NCI-H146 (cell line): ENCODE measurements at places on chromosomes 6 and 20.

DNA sequence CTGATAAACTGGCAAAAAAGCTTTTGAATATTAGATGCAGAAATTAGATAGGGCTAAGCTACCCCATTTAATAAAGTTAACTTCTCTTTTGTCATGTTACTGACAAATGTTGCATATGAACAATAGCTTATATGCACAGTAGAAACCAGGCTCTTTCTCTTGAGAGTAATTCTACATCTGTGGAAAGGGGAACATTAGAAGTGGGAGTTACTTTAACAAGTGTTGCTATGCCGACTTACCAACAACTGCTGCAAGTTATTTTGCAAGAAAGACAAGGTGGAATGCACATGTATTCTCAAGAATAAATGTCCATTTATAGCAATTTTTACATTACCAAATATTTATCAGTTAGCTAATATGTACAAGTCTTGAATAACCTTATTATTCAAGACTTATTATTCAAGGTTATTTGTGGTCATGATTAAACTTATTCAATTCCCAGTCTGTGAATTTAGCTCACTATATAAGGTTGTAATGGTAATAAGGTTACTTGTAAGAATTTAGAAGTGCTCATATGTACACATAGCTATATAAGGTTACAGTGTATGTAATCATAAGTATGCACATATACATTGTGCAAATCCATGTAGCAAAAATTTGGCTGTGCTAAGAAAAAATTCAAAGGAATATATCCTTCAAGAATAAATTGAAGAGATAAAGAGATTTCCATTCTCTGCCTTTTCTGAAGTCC is 38.3 kb downstream of the ADGRG6 start:
- no peak for DNase-seq

GRCh38 chr6:20092071-20092566 is 120.2 kb downstream of the MBOAT1 start:
- DNase-seq = peak; percentile 64

DNA sequence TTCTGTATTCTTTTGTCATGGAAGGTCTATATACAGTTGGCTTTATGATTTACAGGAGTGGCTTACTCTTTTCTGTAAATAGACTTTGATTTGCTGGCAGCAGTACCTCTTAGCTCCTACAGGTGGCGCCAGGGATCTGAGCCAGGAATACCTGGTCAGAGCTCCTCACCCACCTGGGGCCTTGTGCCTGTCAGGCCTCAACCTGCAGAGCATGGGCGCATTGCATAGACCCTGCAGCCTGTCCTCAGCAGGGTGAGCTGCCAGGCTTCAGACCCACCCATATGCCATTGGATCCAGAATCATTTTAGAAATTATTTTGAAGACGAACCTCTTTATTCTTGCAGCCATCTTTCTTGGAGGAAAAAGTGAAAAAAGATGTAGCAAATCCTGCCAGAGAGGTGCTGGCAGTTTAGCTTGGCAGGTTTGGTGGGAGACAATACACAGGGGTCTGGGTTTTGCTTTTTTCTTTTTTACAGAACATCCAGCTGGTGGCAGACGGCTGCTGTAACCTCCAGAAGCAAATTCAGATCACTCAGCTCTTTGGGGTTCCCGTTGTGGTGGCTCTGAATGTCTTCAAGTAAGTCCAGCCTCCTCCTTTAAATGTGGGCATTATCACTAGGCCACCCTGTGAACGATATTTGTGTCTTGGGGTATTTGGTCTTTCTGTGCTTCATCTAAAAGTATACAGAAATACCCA is 149.1 kb downstream of the MTHFD1L start:
- peak; percentile 87 for DNase-seq

GRCh38 chr6:16676376-16676775 is 84.9 kb downstream of the ATXN1 start:
- no peak for DNase-seq

- DNase-seq = no peak
Observed at GRCh38 chr6:106249658-106250057, 75.9 kb downstream of the ATG5 start.

- no peak for DNase-seq
Observed at GRCh38 chr6:163457637-163458561, 43.4 kb downstream of the QKI start.

GRCh38 chr6:14704383-14705271 is 541.2 kb upstream of the JARID2 start:
- no peak for DNase-seq

- DNase-seq = no peak
Observed at GRCh38 chr6:154989448-154989847, 5.7 kb upstream of the TIAM2 start.

- no peak for DNase-seq
Observed at GRCh38 chr6:127439718-127440117, 19.5 kb downstream of the KIAA0408 start.

DNA sequence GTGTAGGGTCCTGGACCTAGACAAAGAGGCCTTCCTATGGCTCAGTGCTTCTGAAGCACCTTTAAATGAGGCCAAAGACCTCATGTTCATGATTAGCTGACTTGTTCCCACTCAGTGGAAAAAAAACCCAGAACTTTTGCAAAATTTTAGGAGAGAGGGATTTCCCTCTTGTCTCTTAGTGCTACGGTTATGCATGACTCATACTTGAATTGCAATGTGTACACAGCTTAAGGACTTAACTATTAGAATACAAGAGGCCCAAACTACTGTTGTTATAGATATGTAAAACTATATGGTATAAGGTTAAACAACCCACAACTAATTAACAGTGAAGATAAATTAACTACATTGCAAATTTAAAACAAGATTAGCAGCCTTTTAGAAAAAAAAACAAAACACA is 32.3 kb upstream of the HLA-A start:
- DNase-seq = no peak

DNA sequence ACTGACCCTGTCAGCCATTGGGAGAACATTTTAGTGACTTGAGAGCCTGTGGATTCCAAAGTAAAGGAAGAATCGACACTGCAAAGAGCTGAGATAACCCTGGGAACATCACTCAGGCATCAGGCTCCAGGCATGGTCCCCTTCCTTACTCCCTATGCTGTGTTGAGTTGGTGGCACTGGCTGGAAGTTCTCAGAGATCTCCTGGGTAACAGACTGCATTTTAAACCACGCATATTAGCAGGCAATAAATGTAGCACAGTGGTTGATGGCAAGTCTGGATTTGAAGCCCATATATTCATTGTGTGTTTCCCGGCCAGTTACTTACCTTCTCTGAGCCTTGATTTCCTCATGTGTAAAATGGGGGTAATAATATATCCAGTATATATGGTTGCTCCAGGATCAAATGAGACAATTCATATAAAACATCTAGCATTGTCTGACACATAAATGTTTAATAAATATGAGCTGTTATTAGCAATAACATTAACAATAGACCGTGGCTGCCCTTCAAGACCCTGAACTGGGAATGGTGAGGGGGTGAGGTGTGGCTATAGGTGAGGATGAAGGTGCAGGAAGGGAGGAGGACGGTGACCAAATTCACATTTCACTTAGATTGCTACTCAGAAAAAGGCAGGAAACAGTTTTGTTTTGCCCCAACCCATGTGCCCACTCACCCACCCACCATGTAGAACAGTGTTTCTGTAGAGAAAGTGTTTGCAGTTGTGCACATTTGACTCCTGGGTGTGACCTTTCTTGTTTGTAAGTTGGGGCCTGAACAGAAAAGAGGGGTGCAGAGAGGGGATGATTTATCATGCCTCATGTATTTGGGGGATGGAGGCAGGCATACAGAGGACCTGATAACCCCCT is 2.1 kb downstream of the PLCG1 start:
- DNase-seq = no peak

GRCh38 chr20:40686434-40686882 is 2.6 kb downstream of the MAFB start:
- DNase-seq = no peak

DNA sequence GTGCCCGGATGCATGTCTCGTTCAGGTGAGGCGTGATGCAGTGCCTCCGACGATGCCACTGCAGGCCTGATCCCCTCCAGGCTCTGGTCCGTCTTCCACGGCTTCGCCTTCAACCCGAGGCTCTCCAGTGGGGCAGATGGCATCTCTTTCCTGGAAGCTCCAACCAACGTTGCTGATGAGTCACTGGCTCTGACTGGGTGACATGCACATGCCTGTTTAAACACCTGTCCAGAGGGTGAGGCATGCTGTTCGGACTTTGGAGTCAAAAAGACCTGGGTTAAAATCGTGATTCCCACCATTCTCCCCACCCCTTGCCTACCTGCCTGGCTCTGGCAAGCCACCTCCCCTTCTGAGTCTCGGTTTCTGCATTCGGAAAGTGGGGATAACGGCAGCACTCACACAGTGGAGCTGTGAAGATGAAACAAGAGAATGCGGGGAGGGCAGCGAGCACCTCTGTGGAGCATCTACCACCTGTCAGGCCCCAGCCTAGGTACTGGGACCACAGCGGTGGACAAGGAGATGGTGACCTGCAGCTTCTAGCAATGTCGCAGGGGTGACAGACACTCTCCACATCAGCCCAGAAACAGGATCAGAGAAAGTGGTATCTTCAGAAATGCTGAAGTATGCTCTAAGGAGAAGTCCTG is 8.5 kb upstream of the EDN3 start:
- no peak for DNase-seq

- DNase-seq = no peak
Observed at GRCh38 chr6:38371881-38372280, 267.8 kb downstream of the BTBD9 start.

DNA sequence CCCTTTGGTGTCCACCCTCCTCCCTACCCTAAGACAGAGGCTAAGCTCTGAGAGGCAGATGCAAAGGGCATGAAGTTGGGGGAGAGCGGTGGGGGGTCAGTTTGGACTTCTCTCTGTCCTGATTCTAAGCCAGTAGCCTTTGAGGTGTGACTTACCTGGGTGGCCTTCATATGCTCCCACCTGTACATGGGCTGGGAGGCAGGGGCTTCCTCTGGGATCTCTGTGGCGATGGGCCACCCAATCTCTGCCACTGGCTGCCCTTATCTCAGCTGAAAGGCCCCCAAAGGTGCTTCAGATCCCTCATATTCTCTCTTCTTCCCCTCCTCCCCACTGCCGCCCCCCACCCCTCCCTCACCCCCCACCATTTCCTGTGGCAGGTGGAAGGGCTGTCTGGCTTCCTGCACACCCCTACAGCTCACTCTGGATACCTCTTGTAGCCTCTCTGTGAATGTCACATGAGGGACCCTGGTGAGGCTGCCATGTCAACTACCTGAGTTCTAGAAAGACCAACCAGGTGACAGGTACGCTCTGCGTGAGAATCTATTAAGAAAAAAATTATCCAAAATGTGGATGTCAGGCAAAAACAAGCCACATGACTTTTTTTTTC is 34.0 kb downstream of the PNLDC1 start:
- no peak for DNase-seq

- DNase-seq = peak; percentile 51
Observed at GRCh38 chr6:3500262-3501014, 43.6 kb upstream of the SLC22A23 start.

DNA sequence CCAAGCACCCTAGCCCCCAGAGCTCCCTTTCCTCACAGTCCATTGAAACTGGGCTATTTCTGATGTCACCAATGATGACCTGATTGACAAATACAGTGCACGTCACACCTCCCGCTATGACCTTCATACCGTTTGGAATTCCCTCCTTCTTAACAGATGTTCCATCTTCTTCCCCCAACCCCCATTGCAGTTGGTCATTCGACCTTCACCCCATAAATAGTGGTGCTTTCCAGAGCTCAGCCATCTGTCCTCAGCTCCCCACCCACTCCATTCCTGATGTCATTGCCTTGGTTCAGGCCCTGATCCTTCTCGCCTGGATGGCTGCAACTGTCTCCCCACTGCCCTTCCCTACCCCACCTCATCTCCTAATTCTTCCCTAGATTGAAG is 198.5 kb downstream of the SOD2 start:
- no peak for DNase-seq

- no peak for DNase-seq
Observed at GRCh38 chr6:7617801-7618764, 28.1 kb downstream of the SNRNP48 start.

DNA sequence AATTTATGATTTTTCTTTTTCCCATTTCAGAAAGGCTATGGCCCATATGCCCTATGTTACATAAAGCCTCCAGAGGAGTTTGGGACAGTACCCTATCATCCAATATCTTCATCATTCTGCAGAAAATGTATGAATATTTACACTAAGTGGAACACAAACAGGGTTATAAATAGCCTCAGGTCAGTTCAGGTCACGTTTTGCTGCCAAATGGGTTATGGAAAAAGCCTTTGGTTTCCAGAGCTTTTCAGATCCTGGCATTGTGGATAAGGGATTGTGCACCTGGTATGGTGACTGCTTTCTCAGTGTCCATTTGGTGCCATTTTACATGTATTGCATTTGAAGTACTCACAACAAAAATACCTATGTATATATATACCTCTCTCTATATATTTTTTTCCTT is 29.4 kb downstream of the UTRN start:
- no peak for DNase-seq

- no peak for DNase-seq
Observed at GRCh38 chr6:90220273-90220672, 76.4 kb downstream of the BACH2 start.

DNA sequence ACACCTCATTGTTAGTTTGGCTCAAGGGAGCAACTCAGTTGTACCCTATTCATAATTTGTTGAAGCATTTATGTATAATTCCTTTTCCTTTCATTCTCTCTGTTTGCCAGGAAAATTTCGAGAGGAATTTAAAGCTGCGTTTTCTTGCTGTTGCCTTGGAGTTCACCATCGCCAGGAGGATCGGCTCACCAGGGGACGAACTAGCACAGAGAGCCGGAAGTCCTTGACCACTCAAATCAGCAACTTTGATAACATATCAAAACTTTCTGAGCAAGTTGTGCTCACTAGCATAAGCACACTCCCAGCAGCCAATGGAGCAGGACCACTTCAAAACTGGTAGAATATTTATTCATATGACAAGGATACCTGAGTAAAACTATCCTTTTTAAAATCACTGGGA is 45.2 kb upstream of the GFRAL start:
- no peak for DNase-seq

- DNase-seq = no peak
Observed at GRCh38 chr20:37390503-37390890, 44.6 kb downstream of the SRC start.

DNA sequence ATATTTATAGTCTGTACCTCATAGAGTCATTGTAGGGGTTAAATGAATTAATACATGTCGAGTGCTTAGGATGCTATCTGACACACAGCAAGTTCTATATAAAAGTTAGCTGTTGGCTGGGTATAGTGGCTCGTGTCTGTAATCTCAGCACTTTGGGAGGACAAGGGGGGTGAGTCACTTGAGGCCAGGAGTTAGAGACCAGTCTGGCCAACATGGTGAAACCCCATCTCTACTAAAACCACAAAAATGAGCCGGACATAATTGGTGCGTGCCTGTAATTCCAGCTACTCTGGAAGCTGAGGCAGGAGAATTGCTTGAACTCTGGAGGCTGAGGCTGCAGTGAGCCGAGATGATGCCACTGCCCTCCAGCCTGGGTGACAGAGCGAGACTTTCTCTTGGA is 222.9 kb downstream of the UBE3D start:
- no peak for DNase-seq

DNA sequence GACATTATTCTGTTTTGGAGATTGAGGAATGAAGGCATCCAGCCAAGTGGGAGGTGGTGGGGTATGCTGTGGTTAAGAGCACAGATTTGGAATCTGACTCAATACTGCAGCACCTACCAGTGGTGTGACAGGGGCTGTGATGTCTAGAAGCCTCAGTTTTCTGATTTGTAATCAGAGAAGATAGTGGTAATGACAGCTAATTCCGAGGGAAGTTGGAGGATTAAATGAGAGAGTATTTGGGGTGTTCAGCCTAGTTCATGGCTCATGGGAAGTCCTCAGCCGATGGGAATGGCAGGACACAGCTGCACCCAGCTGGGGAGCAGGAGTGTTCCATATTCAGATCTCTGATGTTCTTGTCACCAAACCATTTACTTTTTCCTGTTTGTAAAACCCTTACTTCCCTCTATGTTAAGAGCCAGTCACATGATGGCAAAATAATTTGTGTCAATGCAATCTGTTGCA is 9.3 kb downstream of the SLC9A8 start:
- DNase-seq = no peak
